ENCODE measurements at places on chromosomes 1 and 21. TPM values are rescaled to one million over a fixed set of nuclear protein-coding genes. Genes with fewer than 3 reads are reported as not detected.

Gene SLAMF6
- total RNA-seq: 68.1 TPM

Gene INSRR
- total RNA-seq: 0.10 TPM

Gene FMO1
- not detected for total RNA-seq

Gene CLCA4
- not detected for total RNA-seq

Gene NFYC
- total RNA-seq: 60.4 TPM

Gene RBM15
- 81.8 TPM for total RNA-seq

Gene REN
- not detected for total RNA-seq

Gene UBL4B
- total RNA-seq: not detected

Gene BOLA1
- 7.0 TPM for total RNA-seq

Gene IGFN1
- total RNA-seq: not detected

- no peaks in the 10 kb centered on the region for H3K36me3 ChIP-seq
- H3K4me3 ChIP-seq: no peak overlapping the region
- no peak overlapping the region for H3K27ac ChIP-seq
- H3K4me1 ChIP-seq: no peaks in the 10 kb centered on the region
- H3K27me3 ChIP-seq: no peaks in the 10 kb centered on the region
These were observed 98.2 kb upstream of the ERG start for GRCh38 chr21:38596264-38597042.

GRCh38 chr1:92466683-92467352 lies 19.9 kb downstream of the GFI1 start:
- no peak for DNase-seq
- H3K27me3 ChIP-seq: no peaks in the 10 kb centered on the region
- H3K27ac ChIP-seq: no peak overlapping the region
- no peak overlapping the region for H3K4me3 ChIP-seq

DNA sequence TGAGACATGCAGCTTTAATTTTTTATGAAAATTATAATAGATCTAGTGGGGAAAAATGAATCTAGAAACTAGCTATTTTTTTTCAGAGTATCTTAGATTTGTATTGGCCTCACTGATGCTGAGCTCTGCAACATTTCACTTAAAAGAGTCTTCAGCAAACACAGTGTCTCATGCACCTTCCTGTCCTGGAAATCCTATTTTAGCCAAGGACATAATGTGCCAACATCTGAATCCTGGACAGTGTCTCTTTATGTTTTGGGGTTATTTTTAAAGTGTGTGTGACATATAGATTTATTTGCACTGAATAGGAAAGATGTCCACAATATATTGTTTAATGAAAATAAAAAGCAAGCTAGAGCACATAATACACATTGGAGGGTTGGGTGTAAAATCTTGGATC lies 199.1 kb upstream of the FMN2 start:
- H3K4me3 ChIP-seq: no peak overlapping the region
- H3K36me3 ChIP-seq: no peaks in the 10 kb centered on the region
- no peak for DNase-seq
- H3K27me3 ChIP-seq: no peaks in the 10 kb centered on the region
- no peaks in the 10 kb centered on the region for H3K4me1 ChIP-seq

GRCh38 chr1:167750641-167751040 lies 28.9 kb downstream of the MPZL1 start:
- H3K4me3 ChIP-seq: no peak overlapping the region
- no peak for DNase-seq
- no peaks in the 10 kb centered on the region for H3K27me3 ChIP-seq
- peaks cover 10% of the 10 kb centered on the region for H3K4me1 ChIP-seq
- H3K36me3 ChIP-seq: no peaks in the 10 kb centered on the region

- H3K36me3 ChIP-seq: no peaks in the 10 kb centered on the region
- no peak overlapping the region for H3K4me3 ChIP-seq
- H3K27ac ChIP-seq: no peak overlapping the region
- H3K27me3 ChIP-seq: no peaks in the 10 kb centered on the region
- H3K4me1 ChIP-seq: peaks cover 4% of the 10 kb centered on the region
These were observed 315.8 kb upstream of the USP24 start for GRCh38 chr1:55530749-55531478.

DNA sequence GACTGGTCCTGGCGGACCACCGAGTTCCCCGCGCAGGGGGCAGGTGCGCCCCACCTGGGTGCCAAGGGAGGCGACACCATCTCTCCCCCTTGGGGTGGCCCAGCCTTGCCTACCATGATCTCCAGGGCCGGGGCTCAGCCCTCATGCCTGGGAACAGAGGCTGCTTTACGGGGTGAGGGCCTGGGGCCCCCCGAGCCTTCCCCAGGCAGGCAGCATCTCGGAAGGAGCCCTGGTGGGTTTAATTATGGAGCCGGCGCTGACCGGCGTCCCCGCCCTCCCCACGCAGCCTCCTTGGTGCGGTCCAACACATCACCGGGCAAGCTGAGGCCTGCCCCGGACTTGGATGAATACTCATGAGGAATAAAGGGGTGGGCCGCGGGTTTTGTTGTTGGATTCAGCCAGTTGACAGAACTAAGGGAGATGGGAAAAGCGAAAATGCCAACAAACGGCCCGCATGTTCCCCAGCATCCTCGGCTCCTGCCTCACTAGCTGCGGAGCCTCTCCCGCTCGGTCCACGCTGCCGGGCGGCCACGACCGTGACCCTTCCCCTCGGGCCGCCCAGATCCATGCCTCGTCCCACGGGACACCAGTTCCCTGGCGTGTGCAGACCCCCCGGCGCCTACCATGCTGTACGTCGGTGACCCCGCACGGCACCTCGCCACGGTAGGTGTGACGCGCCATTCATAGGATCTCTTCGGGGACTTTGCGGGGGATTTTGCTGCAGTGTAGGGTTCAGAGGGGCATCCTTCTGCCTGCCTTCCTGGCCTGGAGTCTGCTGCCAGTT lies 38.2 kb downstream of the TP73 start:
- DNase-seq: no peak
- H3K4me3 ChIP-seq: no peak overlapping the region
- no peaks in the 10 kb centered on the region for H3K27me3 ChIP-seq

- no peaks in the 10 kb centered on the region for H3K27me3 ChIP-seq
- no peaks in the 10 kb centered on the region for H3K36me3 ChIP-seq
- H3K27ac ChIP-seq: no peak overlapping the region
- no peak for DNase-seq
These were observed 3.7 kb upstream of the AMIGO1 start for GRCh38 chr1:109513110-109513710.

GRCh38 chr1:3656450-3657095 lies 4.3 kb downstream of the TP73 start:
- peaks cover 10% of the 10 kb centered on the region for H3K4me1 ChIP-seq
- H3K36me3 ChIP-seq: no peaks in the 10 kb centered on the region
- peaks cover 10% of the 10 kb centered on the region for H3K27me3 ChIP-seq
- no peak overlapping the region for H3K27ac ChIP-seq

DNA sequence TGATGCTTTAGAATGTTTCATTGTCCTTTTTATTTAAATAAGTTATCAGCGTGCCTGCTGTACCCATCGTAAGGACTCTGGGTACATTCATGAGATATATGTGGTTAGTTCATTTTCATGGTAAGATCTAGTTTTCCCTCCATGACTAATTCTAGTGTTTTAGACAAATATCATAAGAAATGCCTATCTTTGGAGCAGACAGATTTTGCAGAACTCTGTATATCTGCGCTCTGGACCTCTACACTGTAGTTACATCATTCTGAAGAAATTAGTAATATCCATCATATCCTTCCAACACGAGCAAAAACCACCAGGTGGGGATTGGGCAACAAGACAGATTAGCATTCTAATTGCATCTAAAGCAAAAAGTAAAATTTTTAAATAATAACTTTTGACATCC lies 499.2 kb downstream of the SETD4 start:
- H3K27ac ChIP-seq: no peak overlapping the region
- no peak overlapping the region for H3K4me3 ChIP-seq
- no peaks in the 10 kb centered on the region for H3K36me3 ChIP-seq
- DNase-seq: no peak

- DNase-seq: no peak
- no peak overlapping the region for H3K4me3 ChIP-seq
- no peak overlapping the region for H3K27ac ChIP-seq
- no peaks in the 10 kb centered on the region for H3K27me3 ChIP-seq
- no peaks in the 10 kb centered on the region for H3K4me1 ChIP-seq
These were observed 90.7 kb upstream of the ETS2 start for GRCh38 chr21:38714999-38715398.

GRCh38 chr1:12596007-12596821 lies 21.8 kb downstream of the DHRS3 start:
- H3K27me3 ChIP-seq: no peaks in the 10 kb centered on the region
- H3K4me3 ChIP-seq: no peak overlapping the region
- no peaks in the 10 kb centered on the region for H3K36me3 ChIP-seq
- peaks cover 51% of the 10 kb centered on the region for H3K4me1 ChIP-seq

DNA sequence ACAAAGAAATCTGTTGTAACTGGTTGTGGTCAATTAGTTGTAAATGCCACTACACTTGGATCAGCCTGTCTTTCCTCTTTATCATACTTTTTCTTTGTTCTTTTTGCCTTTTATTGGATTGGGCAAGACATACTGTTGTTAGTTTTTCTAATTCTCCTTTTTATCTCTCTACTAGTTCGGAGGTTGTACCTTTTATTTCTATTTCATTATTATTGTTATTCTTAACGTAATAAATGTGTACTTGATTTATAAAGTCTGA lies 59.2 kb downstream of the IVNS1ABP start:
- no peaks in the 10 kb centered on the region for H3K27me3 ChIP-seq
- no peaks in the 10 kb centered on the region for H3K4me1 ChIP-seq
- no peak overlapping the region for H3K4me3 ChIP-seq
- H3K36me3 ChIP-seq: no peaks in the 10 kb centered on the region
- H3K27ac ChIP-seq: no peak overlapping the region

All from natural killer cell (primary cell).